CD4-positive, alpha-beta T cell treated with Interleukin-15 for 1 hour (primary cell): ENCODE measurements at places on chromosomes 2 and 18.

DNA sequence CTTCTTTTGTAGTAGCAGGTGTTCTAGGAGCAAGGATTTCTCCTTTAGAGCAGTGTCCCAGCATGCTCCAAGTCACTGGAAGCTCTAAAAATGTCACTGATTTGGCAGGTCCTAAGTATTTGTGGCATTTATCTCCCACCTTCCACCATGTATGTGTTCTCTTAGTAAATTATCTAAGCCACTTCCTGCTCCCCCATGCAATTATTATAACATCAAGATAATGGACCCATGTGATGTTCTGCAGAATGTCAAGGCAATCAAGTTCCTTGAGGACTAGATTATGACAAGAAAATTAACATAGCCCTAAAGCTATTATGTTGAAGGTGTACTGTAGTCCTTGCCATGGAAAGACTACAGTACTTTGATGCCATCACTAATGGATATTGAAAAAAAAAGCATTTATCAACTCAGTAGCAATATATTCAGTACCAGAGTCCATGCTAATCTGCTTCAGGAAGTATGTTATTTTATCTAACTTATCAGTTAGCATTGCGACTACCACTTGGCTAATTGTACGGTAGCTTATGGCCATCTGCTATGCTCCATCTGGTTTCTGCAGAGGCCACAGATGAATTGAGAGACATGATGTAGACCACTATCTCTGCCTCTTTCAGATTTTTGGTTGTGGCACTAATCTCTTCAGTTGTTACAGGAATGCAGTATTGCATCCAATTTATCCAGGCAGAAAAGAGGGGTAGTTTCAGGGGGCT is 56.7 kb downstream of the GPR39 start:
- no peak for DNase-seq

DNA sequence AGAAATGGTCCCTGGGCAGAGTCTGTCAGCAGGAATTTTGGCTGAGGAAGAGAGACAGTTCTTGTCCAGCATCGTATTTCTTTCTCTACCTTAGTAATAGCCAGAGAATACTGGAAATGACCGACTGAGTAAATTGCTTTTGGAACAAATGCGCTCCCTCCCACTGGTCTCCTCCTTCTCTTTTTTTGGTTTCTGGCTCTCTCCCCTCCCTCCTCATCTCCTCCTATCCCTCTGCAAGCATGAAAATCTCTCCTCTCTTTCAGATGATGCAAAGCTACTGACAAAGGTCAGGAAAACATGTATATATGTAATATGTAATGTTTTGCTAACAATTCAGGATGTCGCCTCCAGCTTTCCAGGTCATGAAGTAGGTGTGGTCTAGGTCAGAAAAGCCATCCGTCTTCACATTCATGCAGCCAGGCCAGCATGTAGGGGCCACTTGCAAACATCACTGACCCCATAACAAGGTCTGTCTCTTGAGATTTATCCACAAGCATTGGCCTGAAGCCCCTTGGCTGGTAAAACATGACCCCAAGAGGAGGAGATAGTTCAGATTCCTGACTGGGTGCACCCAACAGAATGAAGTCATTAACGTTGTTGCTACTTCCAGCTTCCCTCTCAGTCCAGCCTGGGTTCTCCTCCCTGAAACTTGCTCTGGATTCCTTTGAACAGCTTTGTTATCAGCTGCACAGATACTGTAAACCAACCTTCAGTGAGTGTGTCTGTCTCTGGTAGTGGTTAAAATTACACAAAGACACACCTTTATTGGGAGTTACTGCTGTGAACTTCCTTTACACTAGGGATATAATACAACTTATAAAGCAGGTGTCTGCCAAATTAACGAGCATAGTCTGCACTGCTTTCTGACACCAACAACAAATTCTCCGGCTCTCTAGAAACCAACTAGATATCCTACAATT is 864.4 kb upstream of the KLHL29 start:
- no peak for DNase-seq

DNA sequence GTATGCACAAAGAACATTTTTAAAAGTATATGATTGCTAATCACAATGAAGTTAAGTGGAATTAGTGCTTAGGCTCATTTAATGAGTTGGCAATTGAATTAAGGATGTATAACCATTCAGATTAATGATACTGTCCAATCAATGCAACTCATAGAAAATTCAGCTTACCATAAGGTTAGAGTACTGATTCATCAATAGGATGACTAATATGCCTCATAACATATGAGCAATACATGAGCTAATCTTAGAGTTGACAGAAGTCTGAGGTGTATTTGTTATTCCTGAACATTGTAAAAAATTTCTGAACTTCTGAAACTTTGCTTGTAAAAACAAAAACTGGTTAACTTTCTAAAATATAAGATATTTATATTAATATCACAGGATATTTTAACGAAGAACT is 118.3 kb upstream of the NETO1 start:
- DNase-seq, result no peak

DNA sequence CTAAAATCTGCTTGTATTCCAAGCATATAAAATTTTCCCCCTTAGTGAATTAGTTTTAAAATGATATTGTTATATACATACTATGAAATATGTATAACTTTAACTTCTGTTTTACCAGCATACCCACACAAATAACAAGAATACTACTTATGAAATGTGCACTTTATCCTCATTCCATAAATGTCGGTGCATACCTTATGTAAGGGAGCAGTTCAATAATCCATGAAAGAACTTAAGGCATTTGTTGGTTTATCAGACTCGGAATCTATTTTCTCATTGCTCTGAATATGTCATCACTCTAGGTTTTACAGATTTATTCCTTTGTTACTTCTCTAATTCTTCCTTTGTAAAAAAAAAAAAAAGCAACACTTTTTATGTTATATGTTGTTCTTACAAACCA is 12.5 kb upstream of the MFF start:
- DNase-seq, result no peak

- no peak for DNase-seq
These were observed 13.1 kb downstream of the TET3 start for GRCh38 chr2:73997813-73998212.

- DNase-seq, result no peak
These were observed 112.2 kb upstream of the SESTD1 start for GRCh38 chr2:179376881-179377280.

DNA sequence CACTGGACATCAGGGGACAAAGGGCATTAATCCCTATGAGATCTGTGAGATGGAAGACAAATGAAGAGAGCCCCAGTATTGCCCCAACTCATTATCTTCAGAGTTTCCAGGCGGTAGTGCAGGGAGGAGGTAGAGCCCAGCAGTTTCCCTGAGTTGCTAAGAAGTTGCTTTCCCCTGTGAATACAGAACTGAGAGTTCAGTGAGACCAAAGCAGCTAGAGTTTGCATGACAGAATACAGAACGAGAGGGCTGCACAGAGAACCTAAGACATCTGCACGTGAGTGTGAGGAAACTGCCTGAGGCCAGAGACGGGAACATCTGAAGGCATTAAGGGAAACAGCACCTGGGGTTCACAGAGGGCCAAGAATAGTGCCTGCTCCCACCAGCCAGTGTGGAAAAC is 18.1 kb upstream of the PGAP1 start:
- no peak for DNase-seq

DNA sequence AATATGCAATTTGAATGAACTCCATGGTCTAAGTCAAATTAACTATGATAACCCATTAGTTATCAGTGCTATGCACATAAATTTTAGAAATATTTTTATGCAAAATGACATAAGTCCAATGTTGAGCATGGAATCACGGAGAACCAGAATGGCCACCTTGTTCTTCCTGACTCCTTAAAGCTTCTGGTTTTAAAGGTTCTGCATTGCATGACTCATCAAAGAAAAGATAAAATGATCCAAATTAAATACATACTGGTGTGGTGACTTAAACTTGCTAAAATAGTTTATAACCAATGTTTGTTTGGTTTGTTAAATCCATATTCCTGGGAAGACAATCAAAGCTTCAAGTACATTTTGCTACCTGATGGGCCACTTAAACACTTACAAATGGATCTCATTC is 1146.9 kb upstream of the NRXN1 start:
- DNase-seq, result no peak

- DNase-seq, result no peak
These were observed 46.3 kb downstream of the EMX1 start for GRCh38 chr2:72963423-72964145.

GRCh38 chr2:178550352-178550751 is 70.1 kb downstream of the PLEKHA3 start:
- no peak for DNase-seq

DNA sequence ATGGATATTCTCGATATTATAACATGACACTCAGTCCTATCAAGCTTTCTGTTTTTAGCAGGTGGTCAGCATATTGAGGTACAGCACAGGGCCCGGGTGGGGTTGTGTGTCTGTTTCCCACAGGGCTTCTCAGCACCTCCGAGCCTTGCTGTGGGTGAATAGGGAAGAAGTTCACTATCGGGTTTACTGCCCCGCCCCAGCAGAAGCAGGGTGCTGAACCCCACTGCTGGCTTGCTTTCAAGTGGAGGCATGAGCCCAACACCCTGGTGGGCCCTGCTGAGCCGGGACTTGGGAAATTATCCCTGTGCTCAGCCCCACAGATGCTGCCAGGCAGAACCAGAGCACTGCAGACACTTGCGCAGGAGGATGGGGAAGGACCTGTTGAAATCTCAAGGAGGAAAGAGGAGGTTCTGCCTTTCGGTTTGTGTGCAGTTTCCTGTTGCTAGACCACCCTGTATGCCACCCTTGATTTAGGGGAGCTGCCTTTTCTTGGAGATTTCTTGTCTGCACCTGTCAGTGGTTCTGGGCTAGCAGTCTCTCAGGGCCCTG is 270.3 kb upstream of the SALL3 start:
- no peak for DNase-seq

DNA sequence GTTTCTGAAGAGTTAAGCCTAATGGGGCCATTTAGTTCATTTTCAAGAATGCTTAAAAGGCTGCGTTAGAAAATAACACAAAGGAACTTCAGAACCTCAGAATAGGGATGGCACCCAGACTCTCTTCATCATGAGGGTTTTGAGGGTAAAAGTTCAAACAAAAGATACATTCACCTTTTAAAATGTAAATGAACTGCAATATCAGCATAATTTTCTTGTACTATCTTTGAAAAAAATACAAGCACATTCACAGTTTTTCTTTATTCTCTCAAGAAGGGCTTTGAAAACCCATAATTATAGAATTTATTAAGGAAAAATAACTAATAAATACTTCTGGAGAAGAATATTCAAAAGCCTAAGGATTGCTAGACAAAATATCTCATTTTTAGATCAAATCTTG is 791.0 kb downstream of the DCC start:
- no peak for DNase-seq

DNA sequence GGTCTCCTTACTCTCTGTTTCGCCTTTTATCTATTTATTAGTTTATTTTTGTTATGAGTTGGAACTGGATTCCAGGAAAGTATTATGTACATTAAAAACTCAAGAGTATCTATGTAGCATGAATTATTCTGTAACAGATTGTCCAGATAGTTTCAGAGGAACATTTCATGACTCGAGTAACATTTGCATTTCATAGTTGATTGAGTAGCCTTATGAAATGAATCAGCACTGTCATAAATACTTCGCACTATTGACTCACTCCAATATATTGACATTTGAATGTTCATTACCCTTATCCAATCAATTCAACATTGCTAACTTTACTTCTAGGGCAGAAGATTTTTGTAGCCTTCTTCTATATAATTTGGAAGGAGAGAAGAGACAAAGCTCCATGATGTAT is 11.3 kb upstream of the VRK2 start:
- no peak for DNase-seq

- no peak for DNase-seq
These were observed 72.7 kb upstream of the CHRNA1 start for GRCh38 chr2:174836995-174837390.

- DNase-seq, result no peak
These were observed 141.8 kb downstream of the MEIS1 start for GRCh38 chr2:66576561-66577320.

- no peak for DNase-seq
These were observed 38.6 kb downstream of the PTPRM start for GRCh38 chr18:7605705-7606104.

DNA sequence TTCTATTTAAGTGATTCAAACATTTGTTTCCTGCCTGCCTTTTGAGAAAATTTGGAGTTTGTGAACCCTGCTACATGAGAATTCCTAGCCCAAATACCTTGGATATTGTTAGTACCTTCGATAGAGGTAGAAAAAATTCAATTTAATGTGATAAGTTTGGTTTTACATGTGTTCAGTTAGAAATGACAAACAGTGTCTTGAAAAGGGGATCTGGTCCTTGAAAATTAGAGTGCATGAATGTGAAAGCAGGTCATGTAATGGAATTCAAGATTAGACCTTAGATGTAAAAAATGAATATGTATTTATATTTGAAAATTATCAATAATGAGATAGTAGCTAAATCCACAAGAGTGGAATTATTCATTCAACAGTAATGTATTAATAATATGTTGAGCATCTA is 70.5 kb downstream of the PIK3C3 start:
- no peak for DNase-seq

DNA sequence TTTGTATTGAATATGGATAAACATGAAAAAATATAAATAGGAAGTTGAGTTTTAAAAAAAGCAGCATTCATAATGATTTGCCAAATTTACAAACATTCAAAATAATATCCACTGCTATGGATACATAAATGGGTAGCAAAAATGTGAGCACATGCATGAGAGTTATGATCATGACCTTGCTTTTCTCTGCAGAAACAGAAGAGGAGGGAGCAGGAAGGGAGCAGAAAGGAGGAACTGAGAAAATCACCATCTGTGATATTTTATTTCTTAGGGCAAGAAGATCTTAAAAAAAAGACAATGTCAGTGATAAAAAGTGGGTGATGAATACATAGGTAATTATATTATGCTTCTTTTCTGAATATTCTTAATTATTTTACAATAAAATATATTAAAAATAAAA is 17.7 kb upstream of the CCDC93 start:
- no peak for DNase-seq
